ENCODE measurements at places on chromosomes 12 and 14.

DNA sequence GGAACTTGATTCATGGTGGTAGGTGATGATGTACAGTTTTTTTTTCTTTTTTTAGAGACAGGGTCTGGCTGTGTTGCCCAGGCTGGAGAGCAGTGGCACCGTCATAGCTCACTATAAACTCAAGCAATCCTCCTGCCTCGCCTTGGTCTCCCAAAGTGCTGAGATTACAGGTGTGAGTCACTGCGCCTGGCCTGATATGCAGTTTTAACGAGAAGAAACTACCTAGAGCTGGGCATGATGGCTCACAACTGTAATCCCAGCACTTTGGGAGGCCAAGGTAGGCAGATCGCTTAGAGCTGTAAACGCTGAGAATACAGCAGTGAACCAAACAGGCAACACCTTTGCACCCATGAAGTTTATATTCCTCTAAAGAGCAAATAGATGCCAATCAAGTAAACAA, 13.0 kb upstream of the VPS37B start:
- DNase-seq: no peak

GRCh38 chr12:50514526-50515276, 9.9 kb downstream of the DIP2B start:
- DNase-seq: no peak

DNA sequence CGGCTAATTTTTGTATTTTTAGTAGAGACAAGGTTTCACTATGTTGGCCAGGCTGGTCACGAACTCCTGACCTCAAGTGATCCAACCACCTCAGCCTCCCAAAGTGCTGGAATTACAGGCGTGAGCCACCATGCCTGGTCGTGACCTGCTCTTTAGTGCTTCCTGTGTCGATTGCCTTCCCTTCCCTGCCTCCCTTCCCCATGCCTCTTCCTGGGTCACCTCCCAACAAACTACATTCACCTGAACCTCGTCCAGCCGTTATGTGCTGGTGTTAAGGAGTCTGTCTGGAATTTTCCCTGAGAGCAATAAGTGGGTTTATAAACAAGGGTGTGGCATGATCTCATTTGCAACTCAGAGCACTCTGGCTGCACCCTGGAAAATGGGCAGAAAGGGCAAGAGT, 32.1 kb upstream of the C12orf76 start:
- DNase-seq: no peak

DNA sequence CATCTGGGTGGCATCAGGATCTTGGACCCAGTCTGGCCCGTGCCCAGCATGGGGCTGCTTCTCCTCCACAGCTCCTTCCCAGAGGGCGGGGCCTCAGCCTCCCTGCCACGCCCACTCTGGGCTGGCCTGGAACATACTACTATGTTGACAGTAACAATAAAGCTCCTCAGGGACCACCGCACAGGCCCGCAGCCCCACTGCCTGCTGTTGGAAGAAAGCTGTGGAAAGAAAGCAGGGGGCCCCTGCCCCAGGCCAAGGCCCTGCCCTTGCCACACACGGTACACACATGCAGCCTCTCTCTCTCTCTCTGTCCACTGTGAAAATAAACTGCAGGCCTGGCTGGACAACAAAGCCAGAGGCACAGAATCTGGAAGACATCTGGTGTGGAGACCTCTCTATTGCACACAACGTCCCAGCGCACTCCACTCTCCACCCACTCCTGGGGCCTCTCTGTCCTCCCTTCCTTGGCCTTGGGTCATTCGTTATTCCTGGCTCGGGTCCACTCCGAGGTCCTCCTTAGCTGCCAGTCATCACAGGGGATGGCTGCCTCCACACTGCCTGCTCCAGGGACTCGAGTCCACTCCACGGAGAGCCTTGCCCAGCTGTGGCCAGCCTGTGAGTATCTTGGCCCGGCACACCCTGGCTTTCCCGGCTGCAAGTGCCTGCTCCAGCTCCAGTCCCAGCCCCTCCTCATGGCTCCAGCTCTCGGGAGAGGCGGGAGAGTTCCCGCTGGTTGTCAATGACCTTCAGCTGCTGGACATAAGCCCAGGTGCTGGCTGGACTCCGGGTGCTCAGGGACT, 11.8 kb upstream of the ENDOU start:
- DNase-seq: no peak

DNA sequence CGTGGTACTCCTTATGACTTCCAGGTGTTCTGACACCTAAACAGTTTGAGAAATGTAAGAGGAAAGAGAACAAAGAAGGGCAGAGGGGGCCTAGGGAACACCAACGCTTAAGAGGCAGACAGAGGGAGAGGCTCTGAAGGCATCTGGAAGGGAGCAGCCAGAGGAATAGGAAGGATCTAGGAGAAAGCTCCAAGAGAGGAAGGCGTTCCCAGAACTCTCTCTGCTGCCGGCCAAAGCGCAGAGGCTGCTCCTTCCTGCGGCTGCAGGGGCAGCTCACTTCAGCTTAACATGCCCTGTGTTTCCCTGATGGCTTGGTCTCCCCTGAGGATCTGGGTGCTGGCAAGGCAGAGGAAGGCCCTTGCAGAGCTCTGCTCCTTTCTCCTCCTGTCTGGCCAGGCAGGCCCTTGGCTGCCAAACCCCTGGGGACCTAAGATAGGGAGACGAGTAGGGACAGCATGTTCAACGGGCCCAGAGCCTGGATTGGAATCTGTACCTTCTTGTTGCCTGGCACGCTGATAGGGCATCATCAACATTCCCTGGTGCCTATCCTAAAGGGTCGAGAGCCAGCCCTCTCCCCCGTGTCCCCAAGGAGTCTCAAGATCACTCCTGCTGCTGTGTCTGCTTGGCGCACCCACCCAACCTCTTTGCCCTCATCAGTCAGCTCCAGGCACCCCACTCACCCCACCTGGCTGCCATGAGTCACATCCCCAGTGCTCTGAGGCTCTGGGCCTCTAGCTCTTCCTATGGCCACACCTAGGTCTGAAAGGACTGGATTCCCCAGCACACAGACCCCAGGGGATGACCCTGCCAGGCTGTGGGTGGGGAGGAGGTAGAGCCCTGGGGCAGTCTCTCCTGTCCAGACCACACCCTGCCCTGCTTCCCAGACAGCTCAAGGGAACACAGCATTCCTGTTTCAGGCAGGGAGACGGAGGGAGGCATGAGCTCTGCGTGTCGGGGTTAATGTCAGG, 45.6 kb downstream of the LTBP2 start:
- DNase-seq: no peak

DNA sequence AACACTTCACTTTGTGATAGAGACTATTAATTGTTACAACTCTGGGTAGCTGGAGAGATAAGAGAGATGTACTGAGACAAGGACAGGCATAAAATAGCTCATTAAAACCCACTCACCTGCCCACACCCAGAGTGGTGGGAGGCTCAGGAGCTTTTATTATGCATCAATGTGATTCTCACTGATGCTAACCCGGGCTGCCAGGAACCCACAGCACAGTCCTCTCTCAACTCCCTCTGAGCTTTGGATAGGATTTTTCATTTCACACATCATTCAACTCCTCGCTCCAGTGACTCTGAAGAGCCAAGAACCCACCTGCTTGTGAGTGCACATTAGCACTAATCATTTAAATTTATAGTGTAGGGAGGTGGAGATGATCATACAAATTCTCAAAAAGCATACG, 827.9 kb downstream of the FLRT2 start:
- no peak for DNase-seq

DNA sequence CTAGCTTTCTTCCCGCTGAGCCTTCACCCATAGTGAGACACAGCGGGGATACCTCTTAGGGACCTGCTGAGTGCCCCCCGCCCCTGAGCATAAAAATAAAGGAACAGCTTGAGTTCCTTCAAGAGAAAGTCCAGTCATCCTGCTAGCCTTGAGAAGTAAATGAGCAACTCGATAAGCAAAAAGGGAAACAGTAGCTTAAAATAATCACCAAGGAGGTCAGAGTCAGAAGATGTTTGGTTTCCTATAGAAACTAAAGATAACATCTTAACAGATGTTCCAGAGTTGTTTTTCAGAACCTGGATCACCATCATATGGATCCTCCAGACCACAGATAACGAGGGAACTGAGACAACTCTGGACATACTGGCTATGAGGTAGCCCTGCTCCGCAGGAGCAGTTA, 94.0 kb downstream of the BCAT1 start:
- DNase-seq: no peak

DNA sequence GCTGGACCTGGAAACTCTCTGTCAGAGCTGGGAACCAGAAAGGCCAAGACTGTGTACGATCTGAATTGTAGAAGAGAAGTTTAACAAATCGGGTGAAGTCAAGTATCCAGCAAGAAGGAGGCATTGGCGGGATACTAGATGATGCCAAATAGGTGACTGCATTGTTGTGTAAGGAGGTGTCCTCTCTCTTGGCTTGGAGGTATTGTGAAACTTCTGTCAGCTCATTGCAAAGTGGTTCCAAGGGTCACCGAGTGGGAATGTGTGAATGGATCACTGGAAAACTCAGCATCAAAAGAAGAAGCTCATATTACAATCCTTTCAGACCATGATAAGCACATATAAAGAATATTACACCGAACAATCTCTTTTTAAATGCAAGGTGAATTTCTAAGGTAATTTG, 11.7 kb downstream of the NAV3 start:
- DNase-seq: no peak

DNA sequence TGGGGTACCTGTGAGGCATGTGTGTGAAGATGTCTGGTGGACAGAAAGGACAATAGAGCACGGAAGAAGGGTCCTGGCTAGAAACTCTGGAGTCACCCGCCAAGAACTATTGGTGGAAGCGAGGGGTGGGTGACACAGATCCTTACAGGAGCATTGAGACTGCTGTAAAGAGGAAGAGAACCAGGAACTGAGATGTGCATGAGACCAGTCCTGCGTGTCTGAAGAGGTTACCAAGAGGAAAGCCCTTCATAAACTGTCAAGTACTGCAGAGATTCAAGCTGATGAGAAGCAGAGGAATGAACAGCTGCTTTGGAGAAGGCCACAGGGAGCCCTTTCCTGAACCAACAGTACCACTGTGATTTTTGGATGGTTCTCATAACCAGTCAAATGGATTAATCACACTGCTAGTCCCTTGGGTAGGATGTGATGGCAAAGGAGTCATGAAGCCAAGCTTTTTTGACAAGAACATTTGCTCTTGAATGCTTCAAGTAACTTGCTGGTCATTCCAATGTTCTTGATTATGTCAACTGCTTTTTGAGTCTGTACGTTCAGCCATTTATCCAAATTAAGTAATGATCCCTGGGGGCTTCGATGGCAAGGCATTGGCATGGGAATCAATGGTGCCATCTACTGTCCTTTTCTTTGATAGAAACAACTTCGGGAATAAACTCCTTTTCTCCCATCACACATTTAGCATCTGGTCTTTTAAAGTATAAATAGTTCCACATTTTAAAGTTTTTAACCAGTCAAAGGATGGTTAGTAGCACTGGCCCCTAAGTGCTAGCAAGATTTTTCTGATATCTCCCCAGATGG, 42.9 kb downstream of the GPR135 start:
- no peak for DNase-seq

- no peak for DNase-seq
These were observed 31.3 kb downstream of the ITPK1 start for GRCh38 chr14:93084402-93084801.

DNA sequence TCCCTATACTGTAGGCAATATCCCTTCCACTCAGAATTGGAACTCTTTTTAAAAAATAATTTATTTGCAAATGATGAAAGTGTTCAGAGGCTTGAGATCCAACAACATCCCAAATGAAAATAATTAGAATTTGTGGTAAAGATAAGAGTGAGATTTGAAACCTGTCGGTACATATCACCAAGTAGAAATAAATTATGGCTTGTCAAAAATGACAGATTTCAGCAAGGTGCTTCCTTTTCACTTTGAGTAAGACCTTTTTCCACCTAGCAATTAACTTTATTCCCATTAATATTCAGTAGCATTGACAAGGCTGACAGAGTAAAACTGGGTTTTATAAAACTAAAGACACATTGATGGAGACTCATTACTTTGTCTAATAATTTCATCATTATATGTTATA, 107.7 kb upstream of the PRKD1 start:
- no peak for DNase-seq

- DNase-seq: no peak
These were observed 174.4 kb downstream of the PDZRN4 start for GRCh38 chr12:41362510-41362909.

DNA sequence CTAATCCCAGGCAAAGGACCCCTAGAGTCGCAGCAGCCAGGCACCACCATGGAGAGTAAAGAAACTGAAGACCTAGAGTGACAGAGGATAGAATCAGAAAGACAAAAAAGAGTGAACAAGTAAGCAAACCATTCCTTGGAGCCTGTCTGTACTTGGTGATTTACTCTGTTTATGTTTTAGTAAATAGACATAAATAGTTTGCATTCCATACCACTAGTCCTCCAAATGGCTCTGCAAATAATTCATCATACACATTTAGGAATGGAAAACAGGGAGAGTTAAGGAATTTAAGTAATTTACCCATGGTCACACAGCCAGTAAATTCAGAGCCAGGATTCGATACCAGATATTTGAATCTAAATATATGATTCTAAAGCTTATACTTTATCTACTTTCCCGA, 2.8 kb downstream of the OLR1 start:
- no peak for DNase-seq

DNA sequence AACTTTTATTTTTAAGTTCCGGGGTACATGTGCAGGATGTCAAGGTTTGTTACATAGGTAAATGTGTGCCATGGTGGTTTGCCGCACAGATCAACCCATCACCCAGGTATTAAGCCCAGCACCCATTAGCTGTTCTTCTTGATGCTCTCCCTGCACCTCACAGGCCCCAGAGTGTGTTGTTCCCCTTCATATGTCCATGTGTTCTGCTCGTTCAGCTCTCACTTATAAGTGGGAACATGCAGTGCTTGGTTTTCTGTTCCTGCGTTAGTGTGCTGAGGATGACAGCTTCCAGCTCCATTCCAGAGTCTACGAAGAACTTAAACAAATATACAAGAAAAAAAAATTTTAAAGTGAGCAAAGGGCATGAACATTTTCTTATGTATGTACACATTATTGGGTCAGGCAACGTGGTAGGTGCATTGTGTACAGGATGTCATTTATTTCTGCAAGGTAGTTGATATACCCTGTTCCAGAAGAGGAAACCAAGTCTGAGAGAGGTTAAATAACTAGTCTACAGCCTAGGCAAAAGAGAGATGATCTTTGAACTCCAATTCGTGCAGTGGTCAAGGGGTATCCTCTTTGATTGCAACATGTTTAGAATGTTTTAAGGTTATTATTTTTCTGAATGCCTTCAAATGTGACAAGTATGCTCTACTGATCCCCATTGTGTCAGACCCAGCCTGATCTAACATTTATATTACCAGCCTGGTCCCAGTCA, 8.7 kb upstream of the PPM1A start:
- no peak for DNase-seq

- no peak for DNase-seq
These were observed 8.7 kb downstream of the SMIM41 start for GRCh38 chr12:52087961-52088820.

DNA sequence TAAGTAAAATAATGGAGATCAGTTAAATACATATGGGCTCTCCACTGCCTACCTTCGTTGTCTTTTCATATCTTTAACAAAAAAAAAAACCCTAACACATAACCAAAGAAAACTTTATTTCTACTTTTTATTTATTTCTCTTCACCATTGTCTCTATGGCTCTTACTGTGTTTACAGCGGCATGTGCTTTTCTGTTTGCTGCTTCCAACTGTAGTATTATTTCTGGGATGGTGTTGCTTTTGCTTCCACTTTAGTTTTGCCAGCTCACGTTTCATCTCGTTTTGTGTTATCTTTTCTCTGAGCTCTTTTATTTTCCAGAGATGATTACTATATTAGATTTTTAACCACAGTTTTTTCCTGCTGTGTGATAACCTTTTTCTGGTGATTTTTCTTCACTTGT, 46.1 kb downstream of the KTN1 start:
- DNase-seq: no peak

- no peak for DNase-seq
These were observed 157.6 kb upstream of the TMCC3 start for GRCh38 chr12:94807951-94808350.

GRCh38 chr14:68623307-68623706, 169.6 kb downstream of the ZFP36L1 start:
- no peak for DNase-seq

All from astrocyte of the cerebellum (primary cell).